ENCODE measurements at places on chromosomes 2 and 18.

DNA sequence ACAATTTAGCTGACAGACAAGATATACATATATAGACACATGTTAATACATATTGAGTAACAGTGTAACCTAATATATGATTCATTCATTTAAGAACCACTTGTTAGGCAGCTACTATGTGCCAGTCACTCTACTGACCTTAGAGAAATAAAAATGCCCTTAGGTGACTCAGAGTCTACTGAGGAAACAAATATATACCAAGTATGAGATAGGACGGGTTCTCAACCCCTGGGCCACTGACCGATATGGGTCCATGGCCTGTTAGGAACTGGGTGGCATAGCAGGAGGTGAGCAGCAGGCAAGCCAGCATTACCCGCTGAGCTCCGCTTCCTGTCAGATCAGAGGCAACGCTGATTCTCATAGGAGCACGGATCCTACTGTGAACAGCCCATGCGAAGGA, 14.8 kb downstream of the STRN start:
- peak; percentile 56 for DNase-seq

DNA sequence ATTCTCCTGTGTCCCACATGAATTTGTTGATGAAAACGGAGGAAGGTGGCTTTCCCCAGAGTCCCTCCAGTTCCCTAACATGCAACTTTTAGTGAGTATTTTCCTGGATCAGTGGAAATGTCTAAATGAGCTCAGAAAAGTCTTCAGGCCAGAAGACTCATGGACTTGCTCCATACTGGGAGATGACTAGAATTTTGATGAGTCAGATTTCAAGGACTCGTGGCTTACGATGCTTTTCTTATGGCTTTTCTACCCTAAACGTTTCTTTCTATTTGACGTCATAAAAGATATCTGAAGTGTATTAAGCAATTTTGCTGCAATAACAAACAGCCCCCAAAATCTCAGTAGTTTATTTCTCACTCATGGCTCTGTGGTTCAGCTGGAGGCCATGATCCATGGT, 397.6 kb downstream of the FBXO15 start:
- no peak for DNase-seq

DNA sequence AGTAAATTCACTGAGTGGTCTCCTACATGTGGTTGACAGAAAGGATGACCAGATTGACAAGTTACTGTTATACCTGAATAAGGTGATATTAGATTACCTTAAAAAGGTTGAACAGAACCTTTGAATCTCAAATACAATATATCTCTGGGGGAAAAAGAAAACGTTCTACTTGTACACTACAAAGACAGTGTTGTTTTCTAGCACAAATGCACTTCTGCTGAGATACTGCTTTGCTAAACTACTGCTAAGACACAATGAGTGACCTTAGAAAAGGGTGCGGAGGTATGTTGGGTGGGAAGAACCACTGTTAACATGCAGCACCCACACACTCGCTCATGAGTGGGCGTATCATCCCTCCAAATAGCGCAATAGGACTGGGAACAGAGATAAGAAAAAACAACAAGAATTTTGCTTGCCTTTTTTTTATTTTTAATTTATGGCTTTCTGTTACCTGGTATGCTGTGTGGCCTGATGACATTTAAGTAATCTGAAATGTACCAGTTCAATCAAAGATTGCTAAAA, 6.1 kb downstream of the BCL2 start:
- no peak for DNase-seq

DNA sequence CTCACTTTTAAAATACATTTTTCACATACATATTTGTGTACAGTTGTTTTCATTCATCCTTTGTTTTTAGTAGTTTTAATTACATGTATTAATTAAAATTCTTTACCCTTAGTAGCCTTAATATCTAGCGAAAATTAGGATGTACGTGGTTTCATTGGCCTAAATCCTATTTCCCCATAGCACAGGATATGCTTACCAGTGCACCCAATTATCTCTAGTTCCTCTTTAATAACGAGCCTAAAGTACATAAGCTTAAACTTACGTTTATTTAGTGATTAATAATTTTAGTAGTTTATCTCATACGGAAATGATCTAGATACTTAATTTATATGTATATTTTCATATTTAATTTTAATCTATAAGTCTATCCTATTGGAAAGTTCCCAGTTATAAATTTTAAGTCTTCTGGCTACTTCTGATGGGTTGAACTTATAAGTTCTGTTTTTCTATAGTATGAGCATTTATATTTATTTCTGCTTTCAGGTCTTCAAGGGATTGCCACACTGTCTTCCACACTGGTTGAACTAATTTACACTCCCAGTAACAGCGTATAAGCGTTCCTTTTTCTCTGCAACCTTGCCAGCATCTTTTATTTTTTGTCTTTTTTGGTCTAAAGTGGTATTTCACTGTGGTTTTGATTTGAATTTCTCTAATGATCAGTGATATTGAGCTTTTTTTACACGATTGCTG, 21.4 kb upstream of the RUFY4 start:
- DNase-seq, result no peak

GRCh38 chr2:159017837-159018236, 49.4 kb downstream of the TANC1 start:
- no peak for DNase-seq

DNA sequence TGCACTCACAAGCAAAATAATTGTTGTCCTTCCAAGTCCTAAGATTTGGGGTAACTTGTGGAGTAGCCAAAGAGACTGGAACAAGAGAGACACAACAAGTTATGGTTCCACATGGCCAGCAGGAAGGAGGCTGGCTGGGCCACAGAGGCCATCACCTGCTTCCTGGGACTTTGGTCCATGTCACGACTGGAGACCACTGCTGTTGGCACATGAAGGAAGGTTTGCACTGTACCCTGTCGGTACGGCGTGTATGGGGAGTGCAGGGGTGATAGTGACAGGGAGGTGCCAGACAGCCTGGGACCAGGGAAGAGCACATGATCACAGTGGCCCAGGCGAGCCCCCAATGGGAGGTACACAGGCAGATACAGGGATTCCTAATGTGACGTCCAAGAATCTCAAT, 15.5 kb downstream of the SLC66A2 start:
- DNase-seq, result no peak

GRCh38 chr2:67836866-67837265, 225.9 kb downstream of the C1D start:
- DNase-seq, result no peak

DNA sequence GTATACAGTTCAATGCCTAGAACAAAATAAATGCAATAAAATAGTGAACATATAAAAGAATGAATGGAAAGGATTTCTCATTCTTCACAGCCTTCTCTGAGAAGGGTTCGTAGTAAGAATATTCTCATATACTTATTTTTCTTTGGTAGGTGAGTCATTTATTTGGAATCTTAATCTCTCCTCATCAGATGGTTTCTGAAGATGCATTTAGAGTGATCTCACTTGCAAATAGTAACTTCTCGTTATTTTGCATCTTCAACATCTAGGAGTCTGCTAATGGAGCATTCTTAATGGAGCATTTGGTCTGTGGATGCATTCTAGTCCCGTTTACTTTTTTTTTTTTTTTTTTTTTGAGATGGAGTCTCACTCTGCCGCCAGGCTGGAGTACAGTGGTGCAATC, 3.9 kb downstream of the UBXN4 start:
- DNase-seq, result no peak

GRCh38 chr2:168901003-168901402, at the start of gene G6PC2:
Gene G6PC2, plus strand, starts transcription at chr2:168901291. Its CDS starts 41 bp downstream, at chr2:168901332.
- no peak for DNase-seq

DNA sequence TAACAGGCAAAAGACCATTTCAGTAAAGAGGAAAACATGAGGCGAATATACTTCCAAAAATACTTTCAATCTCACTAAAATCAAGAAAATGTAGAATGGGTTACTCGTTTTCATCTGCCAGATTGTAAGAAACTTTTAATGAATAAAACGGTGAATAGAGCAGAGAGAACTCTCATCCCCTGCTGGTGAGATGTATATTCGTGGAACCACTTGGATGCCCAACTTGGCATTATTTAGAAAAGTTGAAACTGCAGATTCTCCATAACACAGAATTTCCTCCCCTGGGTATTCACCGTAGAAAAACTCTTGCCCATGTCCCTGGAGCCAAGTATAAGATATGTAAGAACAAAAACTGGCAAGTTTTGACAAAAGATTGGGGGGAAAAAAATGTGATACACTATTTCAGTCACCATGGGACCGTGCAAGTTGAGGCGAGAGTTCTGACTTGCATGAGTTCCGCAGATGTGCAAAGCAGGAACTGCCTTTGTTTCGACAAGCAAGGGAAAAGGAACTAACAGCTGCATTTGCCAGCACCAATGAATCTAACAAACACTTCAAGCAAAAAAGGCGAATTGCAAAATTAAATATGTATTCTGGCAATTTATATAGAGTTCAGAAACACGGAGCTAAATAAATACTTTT, 14.8 kb downstream of the TIMM21 start:
- no peak for DNase-seq

- DNase-seq, result no peak
Measured at GRCh38 chr2:26850505-26850904, 2.6 kb downstream of the DPYSL5 start.

DNA sequence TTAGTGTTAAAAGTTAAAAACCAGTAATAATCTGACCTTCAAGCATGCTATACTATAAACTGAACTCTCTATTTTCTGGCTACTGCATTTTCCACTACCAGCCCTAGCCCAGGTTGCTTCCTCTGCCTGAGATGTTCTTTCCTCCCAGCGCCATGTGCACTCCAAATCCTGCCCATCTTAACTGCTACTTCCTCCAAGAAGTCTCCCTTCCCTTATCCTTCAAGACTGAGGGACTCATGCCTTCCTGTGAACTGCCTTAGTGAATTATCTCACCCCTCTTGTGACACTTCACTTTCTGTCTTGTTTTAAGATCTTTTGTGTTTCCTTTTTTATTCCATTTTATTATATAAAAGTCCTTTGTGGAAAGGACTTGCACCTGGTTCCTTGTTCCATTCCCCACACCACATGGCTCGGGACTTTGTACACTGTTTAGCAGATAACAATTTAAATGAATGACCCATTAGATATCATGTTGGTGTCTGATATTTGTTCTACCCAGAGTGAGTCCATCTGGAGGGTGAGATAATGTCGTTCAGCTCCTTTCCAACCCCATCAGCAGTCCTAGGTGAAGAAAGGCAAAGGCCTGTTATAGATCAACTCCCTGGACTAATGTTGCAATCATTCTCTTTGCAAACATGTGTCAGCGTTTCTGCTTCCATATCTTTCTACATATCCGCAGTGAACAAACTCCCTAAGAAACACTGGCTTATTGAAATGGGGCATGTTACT, 20.9 kb upstream of the AGFG1 start:
- no peak for DNase-seq

DNA sequence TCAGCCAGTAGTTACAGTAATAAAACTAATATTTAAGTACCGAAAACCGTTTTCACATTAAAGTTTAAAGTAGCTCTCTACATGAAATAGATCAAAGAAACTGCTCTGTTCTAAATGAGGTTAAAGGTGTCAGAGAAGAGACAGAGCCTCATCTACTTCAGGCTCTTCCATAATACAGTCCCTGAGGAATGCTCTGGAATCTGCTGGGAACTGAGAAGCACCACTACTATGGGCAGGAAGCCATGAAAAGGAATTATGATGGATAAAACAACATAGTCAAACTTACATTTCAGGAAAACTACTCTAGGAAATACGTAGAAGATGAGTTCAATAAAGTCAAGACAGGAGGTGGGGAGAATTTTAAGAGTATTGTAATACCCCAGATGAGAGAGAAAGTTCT, 60.0 kb downstream of the ROCK1 start:
- DNase-seq, result no peak

- no peak for DNase-seq
Measured at GRCh38 chr2:33242845-33243244, 233.6 kb upstream of the RASGRP3 start.

- no peak for DNase-seq
Measured at GRCh38 chr2:105933906-105934305, 189.2 kb downstream of the NCK2 start.

DNA sequence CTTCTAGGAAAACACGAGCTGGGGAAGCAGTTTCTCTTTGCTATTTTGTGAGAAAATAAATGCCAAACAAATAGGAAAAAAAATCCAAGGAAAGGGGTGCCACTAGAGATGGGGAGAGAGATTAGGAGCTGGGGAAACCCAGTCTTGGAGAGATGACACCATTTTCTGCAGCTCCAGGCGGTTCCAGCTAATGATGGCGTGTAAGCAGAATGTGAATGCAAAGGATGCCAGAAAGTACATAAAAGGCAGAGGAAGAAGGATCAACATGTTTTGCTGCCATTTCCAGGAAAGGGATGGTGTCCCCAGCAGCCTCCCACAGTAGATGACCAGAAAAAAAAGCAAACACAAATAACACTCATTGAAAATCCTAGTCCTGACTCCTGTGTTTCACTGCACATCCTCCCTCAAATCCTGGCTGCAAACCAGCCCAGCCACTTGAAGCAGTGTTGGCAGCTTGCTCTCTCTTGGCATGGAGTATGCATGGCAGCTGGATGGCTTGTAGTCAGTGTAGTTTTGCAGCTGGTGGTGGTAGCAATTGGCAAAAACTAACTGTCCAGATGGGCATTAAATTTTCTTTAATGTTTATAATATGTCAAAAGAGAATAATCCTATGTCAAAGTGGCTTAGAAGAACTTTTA, 93.6 kb downstream of the FTCDNL1 start:
- DNase-seq, result peak; percentile 58

GRCh38 chr18:30359521-30359920, 683.0 kb downstream of the DSC3 start:
- DNase-seq, result no peak

- DNase-seq, result no peak
Measured at GRCh38 chr2:1640301-1641135, 103.8 kb downstream of the PXDN start.

All from right cardiac atrium (tissue), 5 donors.